ENCODE measurements at places on chromosomes 7 and 10. TPM values are rescaled to one million over a fixed set of nuclear protein-coding genes. Genes with fewer than 3 reads are reported as not detected.

Gene GIMAP4
- 63.4 TPM for total RNA-seq

Gene PON1
- not detected for total RNA-seq

Gene BEND7
- total RNA-seq = 13.9 TPM

Gene RAB11FIP2
- 8.7 TPM for total RNA-seq

Gene TEX47
- total RNA-seq = not detected

Gene MINDY4
- 2.2 TPM for total RNA-seq

Gene RPEL1
- 0.13 TPM for total RNA-seq

GRCh38 chr10:121112579-121113384, 261.6 kb downstream of the WDR11 start:
- no peak for DNase-seq

- DNase-seq = no peak
Observed at GRCh38 chr7:134780166-134780828, 863 bp downstream of the CALD1 start.

DNA sequence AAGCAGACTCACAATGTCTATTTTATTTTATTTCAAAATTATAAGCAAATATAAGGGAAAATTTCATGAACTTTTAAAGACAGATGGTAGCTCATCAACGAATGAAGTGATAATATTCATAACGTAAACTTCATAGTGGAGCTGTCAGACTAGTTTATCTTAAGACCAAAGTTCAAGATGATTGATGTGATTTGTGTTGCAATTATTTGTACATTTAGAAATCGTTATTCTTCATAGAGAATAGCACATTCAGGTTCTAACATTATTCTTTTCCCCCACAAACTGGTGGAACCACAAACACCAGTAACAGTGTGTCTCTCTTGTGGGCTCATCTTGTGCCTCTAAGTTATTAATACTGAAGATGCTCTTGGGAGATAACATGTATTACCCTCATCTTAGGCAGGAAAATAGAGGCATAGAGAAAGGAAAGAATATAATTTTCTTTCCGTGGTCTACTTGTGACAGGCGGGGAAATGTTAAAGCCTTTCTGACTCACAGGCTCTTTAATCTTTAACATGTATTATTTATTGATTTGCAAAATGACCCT, 37.0 kb downstream of the CCSER2 start:
- DNase-seq = no peak

DNA sequence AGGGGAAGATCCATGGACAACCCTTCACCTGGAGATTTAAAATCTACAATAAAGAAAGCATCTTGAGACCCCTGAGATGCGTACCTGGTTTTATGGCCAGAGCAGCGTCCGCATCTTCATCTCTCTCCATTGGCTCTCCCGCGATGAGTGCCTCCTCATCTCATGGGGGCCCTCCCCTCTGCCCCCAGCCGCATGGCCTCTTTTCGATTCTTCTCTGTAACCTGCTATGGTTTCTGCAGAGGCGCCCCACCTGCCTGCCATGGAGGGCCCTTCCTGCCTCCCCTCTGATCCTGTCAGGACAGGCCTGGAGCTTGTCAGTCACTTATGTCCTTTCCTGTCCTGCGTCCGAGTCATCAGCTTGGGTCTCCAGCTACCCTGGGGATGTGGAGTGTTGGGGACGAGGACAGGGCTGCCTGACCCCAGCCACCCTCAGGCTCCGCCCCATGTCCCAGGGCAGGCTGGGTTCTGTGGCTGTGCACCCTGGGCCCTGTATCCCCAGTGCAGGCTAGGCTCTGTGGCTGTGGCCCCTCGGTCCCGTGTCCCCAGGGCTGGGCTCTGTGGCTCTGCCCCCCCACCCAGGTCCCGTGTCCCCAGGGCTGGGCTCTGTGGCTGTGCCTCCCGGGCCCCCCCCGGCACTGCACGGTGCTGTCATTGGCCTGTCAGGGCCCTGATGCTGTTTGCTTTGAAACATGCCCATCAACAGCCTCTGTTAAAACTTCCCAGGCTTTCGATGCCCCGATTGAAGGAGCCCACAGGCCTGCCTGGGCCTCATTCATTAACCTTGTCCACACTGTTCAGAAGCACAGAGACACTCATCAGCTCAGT, 99.8 kb downstream of the WDR37 start:
- DNase-seq = no peak

- DNase-seq = no peak
Observed at GRCh38 chr7:139730746-139731612, 46.8 kb downstream of the HIPK2 start.

- no peak for DNase-seq
Observed at GRCh38 chr7:106124186-106124585, 12.1 kb upstream of the SYPL1 start.

DNA sequence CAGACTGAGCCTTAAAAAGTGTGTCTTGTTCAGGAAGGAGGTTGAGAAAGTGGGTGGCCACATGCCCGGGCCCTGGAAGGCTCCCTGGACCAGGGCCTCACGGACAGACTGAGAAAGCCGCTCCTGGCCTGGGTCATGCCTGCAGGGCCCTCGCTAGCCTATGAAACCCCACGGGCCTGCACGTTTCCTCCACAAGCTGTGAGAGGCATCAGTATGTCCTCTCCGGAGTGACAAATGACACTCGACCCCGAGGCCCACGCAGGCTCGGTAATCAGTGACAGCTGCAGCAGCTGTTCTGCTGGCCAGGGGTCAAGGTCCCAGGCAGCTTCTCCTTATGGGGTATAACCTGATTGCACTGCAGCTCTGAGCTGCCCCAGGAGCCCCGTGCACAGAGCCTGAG, 47.6 kb downstream of the ASB13 start:
- DNase-seq = no peak

GRCh38 chr10:34528320-34528719, 286.8 kb downstream of the PARD3 start:
- peak; percentile 87 for DNase-seq

- no peak for DNase-seq
Observed at GRCh38 chr10:124109261-124109660, 15.9 kb upstream of the CHST15 start.

DNA sequence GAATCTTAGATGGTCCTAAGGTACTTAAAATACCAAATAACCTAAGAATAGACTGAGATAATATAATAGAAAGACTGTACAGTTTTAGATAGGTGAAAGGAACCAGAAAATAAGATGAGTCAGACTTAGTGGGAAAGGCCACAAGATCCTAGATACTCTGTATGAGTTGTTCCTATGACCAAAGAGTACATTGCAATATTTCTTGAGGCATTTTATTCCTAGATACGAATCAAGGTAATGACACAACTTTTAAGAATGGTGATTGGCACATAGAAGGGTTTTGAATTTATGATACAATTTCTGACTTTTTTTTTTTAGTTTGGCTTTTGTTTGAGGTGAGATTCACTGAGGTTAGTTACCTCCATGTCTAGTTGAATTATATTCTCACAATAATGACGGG, 30.2 kb downstream of the MGAM start:
- no peak for DNase-seq

DNA sequence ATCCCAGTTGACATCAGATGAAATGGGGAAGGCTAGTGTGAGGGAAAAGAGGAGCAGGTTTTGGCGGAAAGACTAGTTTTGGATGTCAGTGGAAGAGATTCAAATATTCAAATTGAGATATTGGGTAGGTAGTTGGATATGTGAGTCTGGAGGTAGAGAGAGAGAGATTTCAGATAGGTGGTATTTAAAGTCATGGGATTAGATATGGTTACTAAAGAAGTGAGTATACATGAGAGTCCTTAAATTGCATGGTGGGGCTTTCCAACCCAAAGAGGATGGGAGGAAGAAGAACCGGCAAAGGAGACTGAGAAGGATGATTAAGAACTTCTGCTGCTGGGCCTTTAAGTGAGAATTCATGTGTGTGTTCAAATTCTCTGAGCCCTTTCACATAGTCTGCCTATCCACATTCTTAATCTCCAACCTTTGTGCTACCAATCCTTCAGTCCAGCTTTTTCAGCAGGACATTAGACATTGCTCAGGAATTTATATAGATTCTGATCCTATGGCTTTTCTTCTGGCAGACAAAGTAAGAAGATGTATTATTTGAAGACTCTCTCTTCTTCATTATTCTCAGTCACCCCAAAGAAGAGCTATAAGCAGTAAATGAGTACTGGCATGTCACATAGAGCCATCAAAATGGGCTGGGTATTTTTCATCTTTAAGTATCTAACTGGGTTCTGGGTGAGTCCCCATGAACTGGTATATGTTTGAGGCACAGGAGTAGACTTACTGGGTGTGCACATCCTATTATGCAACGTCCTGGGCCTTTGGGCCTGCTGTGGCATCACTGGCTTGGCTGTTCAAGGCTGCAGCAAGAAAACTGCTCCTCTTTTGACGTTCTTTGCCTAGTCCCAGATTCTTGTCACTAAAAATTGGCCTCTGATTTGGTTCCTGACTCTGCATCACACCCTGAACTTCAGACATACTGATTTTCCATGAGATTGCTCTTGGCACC, 33.6 kb downstream of the ST7 start:
- no peak for DNase-seq

GRCh38 chr10:4648999-4649398, 177.0 kb upstream of the AKR1E2 start:
- DNase-seq = no peak

GRCh38 chr10:132787495-132788179, 1.7 kb upstream of the NKX6-2 start:
- no peak for DNase-seq

- no peak for DNase-seq
Observed at GRCh38 chr10:79025199-79025832, 43.5 kb upstream of the ZMIZ1 start.

- no peak for DNase-seq
Observed at GRCh38 chr7:20491284-20491683, 124.2 kb upstream of the ABCB5 start.

GRCh38 chr10:102596506-102596971, 47.7 kb upstream of the TRIM8 start:
- no peak for DNase-seq

DNA sequence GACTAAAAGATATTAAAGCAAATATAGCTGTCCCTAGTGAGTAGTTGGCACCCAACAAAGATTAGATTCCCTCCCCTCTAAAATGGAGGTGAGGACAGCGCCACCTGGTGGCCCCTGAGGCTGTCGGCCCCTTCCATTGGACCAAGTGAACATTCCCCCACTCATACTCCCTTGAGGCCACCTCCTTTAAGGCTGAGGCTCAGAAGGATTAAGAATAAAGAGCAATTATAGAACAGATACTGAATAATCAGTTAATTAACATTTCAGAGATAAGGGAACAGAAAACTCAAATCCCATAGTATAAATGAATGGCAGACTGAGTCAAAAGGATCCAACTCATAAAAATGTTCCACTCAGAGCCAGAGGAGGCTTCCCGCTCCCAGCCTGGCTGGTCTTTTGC, 130.4 kb upstream of the GHITM start:
- no peak for DNase-seq

GRCh38 chr10:104920476-104920875, 279.4 kb downstream of the SORCS3 start:
- no peak for DNase-seq

- no peak for DNase-seq
Observed at GRCh38 chr7:24504836-24505235, 68.4 kb upstream of the PALS2 start.

DNA sequence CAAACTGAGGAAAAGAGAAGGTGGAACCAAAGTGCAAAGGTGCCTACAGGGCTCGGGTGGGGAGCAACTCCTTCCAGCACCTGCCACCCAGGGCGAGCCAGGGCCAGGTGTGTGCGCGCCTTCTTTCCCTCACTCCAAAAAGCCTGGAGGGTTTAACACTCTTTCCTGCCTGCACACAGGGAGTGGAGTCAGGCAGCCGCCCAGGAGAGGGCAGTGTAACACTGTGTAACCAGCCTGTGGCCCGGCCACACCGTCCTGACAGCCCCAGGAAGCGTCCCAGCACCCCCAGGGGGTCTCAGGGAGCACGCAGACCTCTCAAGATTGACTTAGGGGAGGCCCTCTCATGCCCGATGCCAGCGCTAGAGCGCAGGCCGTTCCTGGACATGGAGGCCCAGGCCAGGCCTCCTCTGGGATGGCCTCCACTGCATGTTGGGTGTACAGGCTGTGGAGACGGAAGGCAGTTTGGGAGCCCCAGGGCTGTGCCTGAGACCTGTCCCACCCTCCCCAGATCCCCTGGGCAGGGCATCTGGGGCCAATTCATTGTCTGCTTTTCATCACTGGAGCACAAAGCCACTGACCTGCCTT, 13.4 kb downstream of the BRI3 start:
- DNase-seq = no peak

- no peak for DNase-seq
Observed at GRCh38 chr10:23534761-23535160, 95.9 kb downstream of the OTUD1 start.

DNA sequence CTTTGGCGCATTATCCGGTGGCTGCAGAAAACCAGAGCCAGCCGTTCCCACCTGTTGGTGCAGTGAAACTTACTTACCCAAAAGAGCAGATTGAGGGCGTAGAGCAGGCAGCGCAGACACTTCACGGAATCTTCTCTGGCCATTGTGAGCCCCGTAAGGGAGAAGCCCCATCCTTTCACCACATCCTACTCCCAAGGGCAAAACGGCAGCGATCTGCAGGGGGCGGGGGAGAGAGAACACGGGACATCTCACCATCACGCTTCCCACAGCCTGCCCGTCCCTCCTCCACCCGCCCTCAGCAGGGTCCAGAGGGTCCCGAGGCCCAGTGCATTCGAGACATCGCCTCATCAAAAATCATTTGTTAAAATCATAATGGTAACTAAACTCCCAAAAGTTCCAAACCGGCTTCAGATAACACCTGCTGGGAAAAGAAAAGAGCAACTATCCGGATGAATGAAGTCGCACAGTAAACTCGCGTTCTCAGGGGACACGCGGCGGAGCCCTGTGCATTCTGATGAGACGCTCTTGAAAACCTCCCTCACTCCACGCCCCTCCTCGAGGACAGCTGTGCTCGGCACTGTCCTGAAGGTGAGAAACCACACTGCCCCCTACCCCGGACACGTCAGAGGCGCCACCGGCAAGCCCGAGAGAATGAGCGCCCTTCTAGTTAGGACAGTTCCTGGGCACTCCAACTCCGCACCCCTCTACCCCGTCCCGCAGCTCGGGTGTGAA, 1.2 kb downstream of the TSPAN12 start:
- DNase-seq = no peak

GRCh38 chr7:22082553-22082885, 136.8 kb upstream of the CDCA7L start:
- DNase-seq = no peak

DNA sequence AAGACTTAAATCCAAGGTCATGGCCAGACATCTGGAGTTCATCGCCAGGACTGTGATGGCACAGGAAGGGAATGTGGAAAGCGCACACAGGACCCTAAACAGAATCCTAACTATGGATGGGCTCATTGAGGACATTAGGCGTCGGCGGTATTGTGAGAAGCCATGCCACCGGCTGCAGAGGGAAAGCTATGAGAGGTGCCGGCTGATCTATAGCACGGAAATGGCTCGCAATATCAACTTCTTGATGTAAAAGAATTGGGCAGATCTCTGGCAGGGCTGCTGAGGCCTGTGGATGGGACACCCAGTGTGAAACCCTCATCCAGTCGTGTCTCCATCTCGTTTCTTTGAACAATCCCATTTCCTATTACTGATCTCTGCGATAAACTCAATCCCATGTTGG, 6.3 kb upstream of the CTBP2 start:
- no peak for DNase-seq

All from pulmonary artery endothelial cell (primary cell).